Activated CD4-positive, alpha-beta T cell treated with anti-CD3 and anti-CD28 coated beads, Interleukin-2, amount 50 U/mL, for 24 hours (primary cell): ENCODE measurements at places on chromosomes 7 and 10.
A peak's percentile ranks its signal among the peaks of the same experiment; 100 is the strongest.

DNA sequence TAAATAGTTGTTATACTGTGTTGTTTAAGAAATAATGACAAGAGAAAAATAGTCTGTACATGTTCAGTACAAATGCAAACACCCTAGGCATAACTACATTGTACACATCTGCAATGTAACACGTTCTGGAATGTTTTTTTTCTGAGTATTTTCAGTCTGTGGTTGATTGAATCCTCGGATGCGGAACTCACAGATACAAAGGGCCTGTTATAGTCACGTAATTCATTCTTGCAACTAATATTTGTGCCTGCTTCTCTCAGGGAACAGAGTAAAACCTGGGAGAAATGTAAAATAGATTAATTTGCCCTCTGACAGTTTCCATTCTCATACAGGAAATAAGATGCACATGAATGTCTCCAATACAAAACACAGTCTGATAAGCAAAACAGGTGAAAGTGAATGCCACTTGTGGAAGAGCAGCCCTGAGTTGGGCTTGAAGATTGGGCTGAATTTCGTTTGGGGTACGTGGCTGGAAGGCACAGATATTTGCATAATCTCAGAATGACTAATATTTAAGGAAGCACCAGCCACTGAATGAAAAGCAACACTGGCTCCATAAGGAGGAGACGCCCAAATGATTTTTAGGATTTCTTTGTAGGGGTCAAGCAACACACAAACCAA is 19.1 kb downstream of the DENND2A start:
- DNase-seq, result no peak

DNA sequence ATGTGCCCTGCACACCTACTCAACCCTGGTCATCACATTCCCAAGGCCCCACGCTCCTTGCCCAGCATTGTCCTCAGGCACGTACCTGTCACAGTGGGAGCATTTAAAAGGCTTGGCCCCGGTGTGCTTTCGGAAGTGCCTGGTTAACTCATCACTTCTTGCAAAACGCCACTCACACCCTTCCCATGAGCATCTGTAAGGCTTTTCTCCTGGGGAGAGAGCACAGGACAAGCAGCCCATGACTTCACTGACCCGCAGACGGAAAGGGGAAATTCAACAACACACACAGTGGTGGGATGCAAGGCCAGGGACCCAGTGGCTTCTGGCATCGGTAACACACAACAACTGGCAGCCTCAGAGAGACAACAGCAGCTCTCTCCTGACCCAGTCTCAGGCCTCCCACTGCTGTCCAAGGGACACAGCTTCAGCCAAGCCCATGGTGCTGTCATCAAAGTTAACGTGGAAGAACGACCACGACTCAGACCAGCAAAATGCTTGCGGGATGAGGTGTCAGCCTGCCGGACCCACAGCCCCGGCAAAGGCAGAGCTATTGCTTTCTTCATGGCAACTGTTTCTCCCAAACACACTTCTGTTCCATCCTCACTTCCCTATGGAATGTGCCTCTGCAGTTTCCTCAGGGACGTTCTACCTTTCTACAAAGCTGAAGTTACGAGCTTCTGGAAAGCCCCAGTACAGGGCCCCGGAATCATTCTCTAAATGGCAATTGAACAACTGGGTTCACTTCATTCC is 4.8 kb downstream of the KLF6 start:
- DNase-seq, result no peak

GRCh38 chr7:84216472-84216871 is 21.9 kb upstream of the SEMA3A start:
- no peak for DNase-seq

DNA sequence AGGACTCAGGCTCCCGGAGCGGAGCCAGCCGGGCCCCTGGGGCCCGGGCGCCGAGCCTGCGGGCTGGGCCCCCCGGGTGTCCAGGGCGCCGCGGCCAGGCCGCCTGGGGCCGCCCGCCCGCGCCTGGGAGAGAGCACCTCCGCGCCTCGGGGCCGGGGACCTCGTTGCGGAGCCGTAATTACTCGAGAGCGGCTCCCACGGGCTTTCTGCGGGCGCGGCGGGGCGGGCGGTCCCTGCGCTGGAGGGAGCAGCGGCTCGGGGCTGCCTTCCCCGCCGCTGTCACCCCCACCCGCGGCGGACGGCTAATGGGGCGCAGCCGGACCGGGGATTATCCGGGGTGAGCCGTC is 1.5 kb downstream of the GNB2 start:
- DNase-seq, result no peak

GRCh38 chr10:43938810-43939209 is 290.1 kb upstream of the ZNF32 start:
- DNase-seq, result no peak

DNA sequence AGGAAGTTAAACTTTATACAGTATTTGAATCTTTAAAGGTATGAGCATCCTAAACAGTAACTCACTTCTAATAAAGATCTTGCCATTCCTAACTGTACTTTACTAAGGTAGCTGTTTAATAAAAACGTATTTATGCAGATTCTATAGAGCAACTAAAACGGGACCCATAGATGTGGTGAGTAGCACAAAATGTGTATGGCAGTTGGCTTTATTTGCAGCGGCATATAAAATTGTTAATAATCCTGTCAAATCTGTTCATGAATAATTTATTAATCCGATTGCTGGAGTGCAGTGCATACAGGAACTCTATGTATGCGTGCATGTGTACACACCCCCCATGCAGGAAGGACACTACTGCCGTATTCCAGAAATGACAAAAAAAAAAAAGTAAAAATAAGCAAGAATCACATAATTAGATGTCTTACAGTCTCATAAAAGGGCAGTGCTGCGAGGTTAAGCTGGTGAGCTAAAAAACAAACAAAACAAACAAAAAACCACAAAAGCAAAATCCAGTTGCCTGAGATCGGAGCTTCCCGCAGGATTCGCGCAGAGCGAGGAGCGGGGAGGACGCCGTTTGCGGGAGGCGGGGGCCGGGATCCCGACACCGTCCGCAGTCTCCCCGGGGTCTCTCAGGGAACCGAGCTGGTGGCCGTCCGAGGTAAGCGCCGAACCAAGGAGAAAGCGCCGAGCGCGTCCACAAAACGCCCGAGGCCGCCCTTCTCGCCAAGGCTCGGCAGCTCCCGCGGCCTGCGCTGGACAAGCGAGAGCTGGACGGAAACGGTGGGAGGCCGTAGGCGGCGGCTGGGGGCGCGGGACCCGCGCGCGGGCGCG is 518 bp upstream of the COMMD3 start:
- no peak for DNase-seq

DNA sequence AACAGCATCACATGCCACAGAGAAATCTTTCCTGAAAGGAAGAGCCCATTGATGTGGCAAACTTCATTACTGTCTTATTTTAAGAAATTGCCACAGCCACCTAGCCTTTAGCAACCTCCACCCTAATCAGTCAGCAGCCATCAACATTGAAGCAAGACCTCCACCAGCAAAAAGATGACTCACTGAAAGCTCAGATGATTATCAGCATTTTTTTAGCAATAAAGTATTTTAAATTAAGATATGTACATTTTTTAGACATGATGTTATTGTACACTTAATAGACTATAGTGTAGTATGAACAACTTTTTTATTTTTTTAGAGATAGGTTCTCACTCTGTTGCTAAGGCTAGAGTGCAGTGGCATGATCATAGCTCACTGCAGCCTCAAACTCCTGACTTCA is 14.8 kb downstream of the STEAP1B start:
- DNase-seq, result no peak

DNA sequence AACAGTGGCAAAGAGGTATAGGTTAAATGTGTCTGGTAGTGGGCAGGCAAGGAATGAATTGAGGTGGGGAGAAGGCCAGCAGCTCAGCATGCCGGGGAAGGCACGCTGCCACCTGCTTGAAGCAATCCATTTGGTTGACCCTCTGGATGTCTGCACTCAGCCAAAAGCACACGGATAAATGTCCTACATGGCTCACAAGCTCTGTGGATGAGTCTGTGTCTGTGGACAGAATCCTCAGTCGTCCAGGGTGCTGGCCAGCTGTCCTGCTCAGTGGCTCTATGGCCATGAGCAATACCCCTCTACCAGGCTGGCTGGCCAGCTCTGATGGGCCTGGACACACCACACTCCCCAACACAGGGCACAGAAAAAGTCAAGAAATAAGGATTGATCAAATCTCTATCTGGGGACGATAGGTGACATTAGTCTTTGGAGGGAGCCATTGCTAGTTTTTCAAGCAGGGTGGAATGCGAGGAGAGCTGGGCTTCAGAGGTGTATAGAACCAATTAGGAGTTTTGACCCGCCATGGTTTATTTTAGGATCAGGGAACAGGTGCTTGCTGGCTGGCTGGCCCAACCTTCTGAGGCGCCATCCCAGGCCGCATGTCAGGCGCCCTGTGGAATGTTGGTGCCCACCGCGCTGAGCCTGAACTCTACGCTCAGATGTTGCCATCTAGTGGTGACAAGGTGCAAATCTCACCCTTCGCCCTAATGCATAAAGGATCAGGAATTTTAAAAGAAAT is 493.4 kb downstream of the TNS3 start:
- no peak for DNase-seq

GRCh38 chr7:29256693-29257002 is 62.1 kb downstream of the CHN2 start:
- DNase-seq, result no peak

DNA sequence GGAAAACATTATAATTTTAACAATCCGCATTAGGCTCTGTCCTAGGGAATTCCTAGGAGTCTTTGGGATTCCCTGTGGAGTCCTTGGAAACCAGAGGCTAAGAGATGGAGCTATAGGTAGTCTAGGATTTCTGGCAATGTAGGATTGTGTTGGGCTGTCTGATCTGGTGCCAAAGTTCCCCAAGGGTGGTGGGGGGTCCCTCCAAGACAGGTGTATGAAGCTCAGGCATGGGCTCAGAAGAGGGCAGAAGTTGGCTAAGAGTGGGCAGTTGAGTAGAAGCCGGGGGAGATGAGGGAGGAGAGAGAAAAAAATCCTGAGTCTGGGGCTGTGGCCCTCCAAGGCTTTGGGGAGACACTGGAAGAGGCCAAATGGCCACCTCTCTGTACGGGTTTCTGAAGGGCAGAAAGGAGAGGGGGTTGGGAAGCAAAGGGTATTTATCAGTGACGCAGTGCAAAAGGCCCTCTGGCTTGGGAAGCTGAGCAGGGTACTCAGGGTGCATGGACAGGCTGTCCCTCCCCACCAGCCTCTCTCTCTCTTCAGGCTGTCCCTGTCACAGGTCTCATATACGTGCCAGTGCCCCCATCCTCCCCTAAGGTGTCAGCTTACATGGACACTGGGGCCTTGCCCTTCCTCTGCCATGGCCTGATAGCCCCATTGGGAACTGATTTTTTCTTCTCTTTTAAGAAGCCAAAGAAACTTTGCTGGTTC is 929 bp downstream of the HOXA6 start:
- DNase-seq, result no peak

- no peak for DNase-seq
Measured at GRCh38 chr7:42082144-42082543, 154.9 kb downstream of the GLI3 start.

DNA sequence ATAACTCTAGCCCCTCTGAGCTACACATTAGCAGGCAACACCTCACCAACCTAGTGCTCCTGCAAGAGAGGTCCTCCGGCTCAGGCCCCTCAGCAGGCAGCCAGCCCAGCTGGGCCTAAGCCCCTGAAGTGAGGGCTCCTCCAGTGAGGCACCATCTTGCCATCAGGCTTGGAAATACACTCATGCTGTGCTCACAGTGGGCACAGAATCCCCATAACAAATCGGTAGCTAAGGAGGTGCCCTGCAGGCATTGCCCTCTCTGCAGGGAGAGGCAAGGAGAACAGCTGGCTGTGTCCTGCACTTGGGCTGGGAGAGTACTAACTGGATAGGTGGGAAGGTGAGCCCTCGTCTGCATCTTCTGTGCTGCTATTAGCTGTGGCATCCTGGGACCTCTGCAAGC is 3.7 kb upstream of the C10orf71 start:
- no peak for DNase-seq

GRCh38 chr7:105022458-105022857 is 8.5 kb downstream of the KMT2E start:
- DNase-seq, result no peak

GRCh38 chr7:50226145-50226544 is 78.4 kb upstream of the IKZF1 start:
- DNase-seq, result no peak

DNA sequence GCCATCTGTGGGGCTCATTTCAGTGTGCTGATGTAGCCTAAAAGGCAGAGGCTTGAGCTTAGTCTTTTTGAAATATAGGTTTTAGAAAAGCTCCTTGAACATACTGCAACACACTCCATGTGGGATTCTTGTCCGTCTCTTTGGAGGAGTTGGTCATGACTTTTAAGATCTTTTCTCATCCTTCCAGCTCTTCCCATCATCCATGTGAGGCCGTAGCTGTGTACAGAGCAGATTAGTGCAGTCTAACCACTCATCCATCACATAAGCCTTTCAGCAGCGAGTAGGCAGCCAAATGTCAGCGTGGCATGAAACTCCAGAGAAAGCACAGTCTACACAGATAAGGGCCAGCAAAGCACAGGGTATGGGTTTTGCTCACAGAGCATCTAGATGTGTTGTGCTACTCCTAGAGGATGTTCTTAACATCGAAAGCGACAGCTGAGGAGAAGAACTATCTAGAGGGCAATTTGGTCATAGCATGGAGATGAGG is 28.1 kb upstream of the NPVF start:
- no peak for DNase-seq

GRCh38 chr7:141167381-141167964 is 93.6 kb downstream of the TMEM178B start:
- DNase-seq, result no peak

DNA sequence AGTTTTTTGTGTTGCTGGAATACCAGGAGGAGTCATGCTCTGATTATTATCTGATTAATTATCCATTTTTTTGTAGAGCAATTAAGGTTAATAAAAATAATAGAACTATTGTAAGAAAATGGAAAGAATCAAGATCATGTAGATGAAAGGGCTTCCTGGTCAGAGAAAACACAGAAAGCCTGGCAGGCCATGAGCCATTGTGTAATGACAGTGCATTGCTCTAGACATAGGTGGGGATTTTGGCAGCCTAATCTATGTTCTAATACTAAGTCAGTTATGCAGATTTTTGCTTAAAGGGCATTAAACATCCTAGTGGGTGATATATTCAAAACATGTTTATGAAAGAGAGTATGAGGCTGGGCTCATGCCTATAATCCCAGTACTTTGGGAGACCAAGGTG is 198.2 kb downstream of the PPP1R9A start:
- DNase-seq, result no peak

DNA sequence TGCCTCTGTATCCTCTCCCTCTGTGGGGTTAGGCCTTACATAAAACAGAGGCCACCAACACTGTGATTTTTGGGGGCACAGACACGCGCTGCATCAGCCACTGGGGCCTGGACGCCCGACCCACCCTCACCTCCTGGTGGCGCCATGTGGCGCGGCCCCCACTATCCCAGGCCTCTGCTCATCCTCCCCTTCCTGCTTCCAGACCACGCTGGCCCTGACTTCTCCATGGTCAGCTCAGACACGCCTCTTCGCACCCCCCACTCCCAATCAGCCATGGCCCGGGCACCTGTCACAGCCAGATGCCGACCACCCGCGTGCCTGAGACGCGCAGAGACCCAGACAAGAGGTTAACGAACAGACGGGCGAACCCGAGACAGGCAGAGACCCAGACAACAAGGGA is 263.9 kb downstream of the ELFN1 start:
- no peak for DNase-seq

DNA sequence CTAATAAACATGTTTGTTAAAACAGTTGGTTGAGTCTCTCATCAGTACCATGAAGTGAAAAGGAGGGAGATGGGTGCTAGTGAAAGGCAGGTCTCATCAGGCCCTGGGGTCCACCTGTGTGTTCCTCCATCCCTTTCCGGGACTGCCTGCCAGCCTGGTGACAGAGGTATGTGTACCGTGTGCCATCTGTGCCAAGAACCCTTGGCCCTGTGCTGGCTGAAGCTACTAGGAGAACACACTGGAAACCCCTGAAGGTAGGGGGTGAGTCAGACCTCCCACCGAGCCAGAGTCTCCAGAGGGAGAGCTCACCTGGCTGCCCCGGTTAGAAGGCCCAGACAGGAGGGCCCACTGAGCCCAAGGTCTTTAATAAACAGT is 2.3 kb downstream of the DDIT4 start:
- peak; percentile 21 for DNase-seq
